Cardiac atrium fibroblast (primary cell): ENCODE measurements at places on chromosomes 2 and 18. TPM values are rescaled to one million over a fixed set of nuclear protein-coding genes. Genes with fewer than 3 reads are reported as not detected.

STPG4 gene
- not detected in 2 replicates for total RNA-seq

DPP4 gene
- total RNA-seq, result 64.8 and 67.2 TPM in 2 replicates

TUBA4B gene
- not detected in 2 replicates for total RNA-seq

SMAD2 gene
- 85.7 and 96.1 TPM in 2 replicates for total RNA-seq

KLHL41 gene
- 0.32 and 0.36 TPM in 2 replicates for total RNA-seq

ABCG5 gene
- total RNA-seq, result not detected in 2 replicates

PKDCC gene
- 94.1 and 99.8 TPM in 2 replicates for total RNA-seq
